ENCODE measurements at places on chromosomes 13 and 19.
A peak's percentile ranks its signal among the peaks of the same experiment; 100 is the strongest.

DNA sequence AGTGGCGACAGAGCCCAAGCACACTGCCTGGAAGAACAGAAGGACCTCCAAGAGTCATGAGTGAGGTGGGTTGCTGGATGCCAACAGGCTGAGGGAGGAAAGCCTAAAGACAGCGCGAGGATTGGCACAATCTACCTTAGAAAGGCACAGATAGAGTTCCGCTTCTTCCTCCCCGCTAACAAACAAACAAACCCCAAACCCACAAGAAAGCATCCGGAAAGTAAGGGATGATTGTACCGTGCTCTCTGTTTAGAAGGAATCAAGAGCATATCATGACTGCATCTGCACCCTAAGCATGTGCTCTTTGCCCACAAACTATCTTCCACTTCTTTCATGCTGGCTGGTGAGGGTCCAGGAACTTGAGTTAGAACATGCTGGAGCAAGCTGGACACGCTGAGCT, 233.0 kb upstream of the KLF12 start:
- no peak for DNase-seq

- no peak for DNase-seq
These were observed 5.9 kb downstream of the SLITRK5 start for GRCh38 chr13:87677043-87677495.

DNA sequence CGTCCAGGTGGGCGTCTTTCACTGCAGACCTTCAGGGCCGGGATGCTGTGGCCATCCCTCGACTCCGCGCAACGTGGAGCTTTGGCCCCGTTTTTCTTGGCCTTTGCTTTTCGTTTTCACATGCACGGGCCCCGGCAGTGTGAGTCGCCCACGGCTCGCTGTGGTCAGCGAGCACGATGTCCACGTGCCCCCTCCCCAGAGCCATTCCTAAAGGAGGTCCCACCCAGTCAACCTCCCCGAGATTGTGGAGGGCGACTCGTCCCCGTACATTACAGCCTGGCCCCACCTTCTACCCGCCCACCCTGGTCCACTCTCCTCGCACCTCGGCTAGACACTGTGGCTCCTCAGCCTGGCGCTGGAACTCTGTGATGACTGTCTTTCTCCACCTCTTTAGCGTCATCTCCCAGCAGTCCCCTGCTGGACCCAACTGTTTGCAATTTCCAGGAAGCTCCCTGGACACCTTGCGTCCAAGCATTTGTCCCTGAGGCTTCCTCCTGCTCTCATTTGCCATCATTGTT, 405 bp downstream of the ZNF446 start:
- no peak for DNase-seq

DNA sequence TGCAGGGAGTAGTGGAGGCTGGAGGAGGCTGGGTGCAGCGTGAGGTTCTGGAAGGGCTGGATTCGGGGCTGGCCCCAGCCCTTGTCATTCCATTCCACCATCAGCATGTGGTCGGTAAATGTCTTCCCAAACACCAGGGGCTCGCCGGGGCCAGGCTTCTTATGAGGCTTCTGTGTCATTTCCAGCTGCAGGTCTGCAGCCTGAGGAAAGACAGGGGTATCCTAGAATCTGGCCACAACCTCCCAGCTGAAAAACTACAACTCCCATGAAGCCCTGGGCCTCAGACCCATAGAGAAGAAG, 4.4 kb downstream of the BCAT2 start:
- no peak for DNase-seq

DNA sequence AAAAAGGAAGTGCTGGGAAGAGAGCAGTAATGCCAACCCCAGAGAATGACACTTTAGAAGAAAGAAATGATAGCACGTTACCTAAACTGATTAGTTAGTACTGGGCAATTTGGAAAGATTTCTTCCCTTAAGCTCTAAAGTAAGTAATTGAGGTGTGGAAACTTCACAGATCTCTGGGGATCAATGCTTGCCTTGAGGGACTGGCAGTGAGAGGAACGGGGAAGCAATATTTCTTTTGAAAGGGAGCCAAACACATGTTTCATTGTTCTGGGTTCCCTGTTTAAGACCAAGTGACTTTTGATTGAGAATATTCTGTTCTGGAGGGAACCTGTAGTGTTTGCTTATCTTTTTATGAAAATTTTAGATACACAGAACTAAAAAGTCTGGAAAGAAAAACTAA, 190.5 kb downstream of the NDFIP2 start:
- DNase-seq = no peak

- peak; percentile 50 for DNase-seq
These were observed 20.3 kb upstream of the AKT2 start for GRCh38 chr19:40305403-40305802.

- DNase-seq = no peak
These were observed 200.9 kb upstream of the TMTC4 start for GRCh38 chr13:100875392-100876043.

All from stimulated activated CD8-positive, alpha-beta memory T cell treated with anti-CD3 and anti-CD28 coated beads, Interleukin-4, amount 100 ng/mL, for 1 hour (primary cell).